PC-3 (cell line): ENCODE measurements at places on chromosomes 5 and 9. TPM values are rescaled to one million over a fixed set of nuclear protein-coding genes. Genes with fewer than 3 reads are reported as not detected.

- no peak overlapping the region for H3K27ac ChIP-seq
Observed at GRCh38 chr5:67530609-67531255, 334.1 kb upstream of the CD180 start.

DNA sequence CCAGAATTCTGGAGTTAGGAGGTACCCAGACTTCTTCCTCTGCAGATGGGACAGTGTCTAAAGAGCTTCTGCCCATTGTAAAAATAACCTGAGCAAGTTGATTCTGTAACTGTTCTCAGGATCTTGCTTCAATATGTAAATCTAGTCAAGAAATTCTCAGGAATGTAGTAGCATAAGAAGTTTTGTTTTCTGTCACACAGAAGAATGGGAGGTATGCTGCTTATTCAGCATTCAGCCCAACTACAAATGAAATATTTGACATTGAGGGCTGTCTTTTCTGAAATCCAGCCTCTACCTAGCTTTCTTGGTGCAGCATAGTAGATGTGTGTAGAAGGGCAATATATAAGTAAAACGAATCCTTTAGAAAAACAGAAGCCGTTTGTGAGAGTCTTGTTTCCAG, 13.8 kb downstream of the MACIR start:
- peaks cover 32% of the 10 kb centered on the region for H3K36me3 ChIP-seq
- no peaks in the 10 kb centered on the region for H3K27me3 ChIP-seq
- DNase-seq: no peak
- H3K4me3 ChIP-seq: no peak overlapping the region
- peaks cover 41% of the 10 kb centered on the region for H3K4me1 ChIP-seq
- H3K27ac ChIP-seq: peak overlapping the region; percentile 23

The FGF18 gene
- 0.26 TPM in 1 of 2 replicates, not detected in the other for total RNA-seq

- no peaks in the 10 kb centered on the region for H3K27me3 ChIP-seq
- H3K27ac ChIP-seq: no peak overlapping the region
- no peaks in the 10 kb centered on the region for H3K4me1 ChIP-seq
Observed at GRCh38 chr5:42522783-42523182, 99.5 kb downstream of the GHR start.

The LCN6 gene
- not detected in 2 replicates for total RNA-seq

DNA sequence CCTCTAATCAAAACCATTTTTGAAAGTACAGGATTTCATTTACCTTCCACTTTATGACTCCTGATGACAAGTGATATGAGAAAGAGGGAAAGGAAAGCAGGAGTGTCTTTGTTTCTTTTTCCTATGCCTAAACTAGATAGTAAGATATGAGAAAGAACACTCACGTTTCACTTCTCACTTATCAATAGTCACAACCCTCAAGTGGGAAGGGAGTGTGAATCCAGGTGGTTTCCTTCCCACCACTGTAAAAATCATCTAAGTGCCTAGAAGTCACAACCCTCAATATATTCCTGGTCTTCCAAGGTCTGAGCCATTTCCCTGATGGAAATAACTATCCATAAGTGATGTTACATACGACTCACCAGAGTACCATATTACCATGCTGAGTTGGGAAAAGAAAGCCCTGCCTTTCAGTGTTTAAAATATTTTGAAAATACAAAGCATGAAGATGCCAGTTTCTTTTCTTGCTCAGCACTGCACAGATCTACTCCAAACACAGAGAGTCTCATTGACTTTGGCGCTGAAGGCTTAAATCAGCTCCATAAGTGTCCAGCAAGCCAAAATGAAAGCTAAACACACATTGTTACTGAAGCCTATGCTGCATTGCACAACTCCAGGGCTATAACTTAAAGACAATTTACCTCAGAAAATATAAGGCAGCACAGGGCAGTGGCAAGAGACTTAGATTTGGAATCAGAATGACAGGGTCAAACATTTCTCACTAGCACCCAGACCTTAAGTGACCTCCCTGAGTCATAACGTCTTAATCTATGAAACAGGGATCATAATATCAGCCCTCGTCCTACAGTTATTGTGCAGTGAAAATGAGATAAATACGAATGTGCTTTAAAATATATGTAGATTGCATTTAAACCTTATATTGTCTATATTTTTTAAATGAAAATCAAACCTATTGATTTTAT, 301.2 kb downstream of the KIAA0825 start:
- no peaks in the 10 kb centered on the region for H3K27me3 ChIP-seq
- no peak overlapping the region for H3K4me3 ChIP-seq
- no peaks in the 10 kb centered on the region for H3K36me3 ChIP-seq

- peak within 1 kb of the TSS; percentile 96 for H3K27ac ChIP-seq
- peak; percentile 87 for DNase-seq
- H3K4me1 ChIP-seq: peaks cover 54% of the 10 kb centered on the region
- no peaks in the 10 kb centered on the region for H3K36me3 ChIP-seq
- H3K4me3 ChIP-seq: peak within 1 kb of the TSS; percentile 94
- H3K27me3 ChIP-seq: no peaks in the 10 kb centered on the region
Observed at GRCh38 chr5:96661855-96662724, at the start of gene CAST. Gene CAST (plus strand): TSS chr5:96662376. CDS start chr5:96662423, 47 bp downstream.

The NRARP gene
- total RNA-seq: 35.5 and 36.8 TPM in 2 replicates

- H3K27ac ChIP-seq: no peak overlapping the region
- DNase-seq: no peak
- H3K4me1 ChIP-seq: no peaks in the 10 kb centered on the region
Observed at GRCh38 chr9:98427491-98427890, 172.0 kb upstream of the TBC1D2 start.

DNA sequence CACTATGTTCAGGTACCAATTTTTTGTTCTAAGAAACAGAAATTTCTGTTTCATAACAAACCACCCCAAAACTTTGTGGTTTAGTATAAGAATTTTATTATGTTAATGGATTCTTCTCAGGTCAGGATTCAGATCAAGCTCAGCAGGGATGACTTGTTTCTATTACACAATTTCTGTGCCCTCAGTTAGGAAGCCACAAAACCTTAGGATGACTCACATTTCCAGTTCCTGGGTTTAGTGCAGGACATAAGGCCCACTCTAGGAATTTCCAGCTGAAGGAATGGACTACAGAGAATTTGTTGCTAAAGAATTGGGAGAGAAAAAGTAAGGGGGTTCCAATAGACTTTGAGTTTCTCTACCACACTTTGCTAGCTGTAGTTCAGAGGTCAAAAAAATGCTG, 629.3 kb downstream of the ANXA1 start:
- H3K27me3 ChIP-seq: no peaks in the 10 kb centered on the region
- H3K4me1 ChIP-seq: no peaks in the 10 kb centered on the region
- DNase-seq: peak; percentile 38
- H3K4me3 ChIP-seq: no peak overlapping the region
- H3K36me3 ChIP-seq: no peaks in the 10 kb centered on the region

The TMEM215 gene
- not detected in 2 replicates for total RNA-seq

The INSL4 gene
- not detected in 2 replicates for total RNA-seq

The KIF4B gene
- total RNA-seq: not detected in 2 replicates
